NCI-H1105 treated with DMSO at 0.1 percent for 48 hours (cell line): ENCODE measurements at places on chromosomes 2 and 18.

DNA sequence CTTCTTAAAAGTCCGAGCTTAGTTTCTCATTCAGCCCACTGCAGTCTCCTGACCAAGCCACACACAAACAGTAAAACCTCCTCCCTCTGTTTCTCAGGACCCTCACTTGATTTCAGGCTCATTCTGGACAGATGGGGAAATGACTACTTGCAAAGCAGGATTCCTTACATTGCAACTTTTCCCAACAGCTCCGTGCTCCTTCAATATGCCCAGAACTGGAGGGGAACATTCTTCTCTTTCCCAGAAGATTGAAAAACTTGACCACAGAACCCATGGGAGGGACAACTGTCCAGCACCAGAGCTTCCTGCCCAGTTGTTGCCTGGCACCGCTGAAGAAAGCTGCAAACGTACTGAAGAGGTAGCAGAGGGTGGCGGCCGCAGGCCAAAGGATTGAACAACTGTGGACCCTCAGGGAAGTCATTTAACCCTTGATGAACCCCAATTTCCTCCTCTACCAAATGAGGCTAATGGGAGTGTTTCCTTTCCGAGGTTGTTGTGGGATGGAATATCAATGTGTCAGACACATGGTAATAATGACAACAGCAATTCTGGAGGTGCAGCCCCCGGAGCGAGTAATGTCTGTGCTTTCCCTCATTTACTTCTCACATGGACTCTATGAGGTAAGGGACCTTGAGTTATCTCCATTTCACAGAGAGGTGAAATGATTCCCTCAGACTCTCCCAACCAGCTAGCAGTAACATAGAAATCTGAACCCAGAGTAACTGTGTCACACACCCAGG, 25.0 kb downstream of the BCL11A start:
- no peak for DNase-seq

- DNase-seq = no peak
Measured at GRCh38 chr2:233079473-233079877, 19.3 kb downstream of the INPP5D start.

DNA sequence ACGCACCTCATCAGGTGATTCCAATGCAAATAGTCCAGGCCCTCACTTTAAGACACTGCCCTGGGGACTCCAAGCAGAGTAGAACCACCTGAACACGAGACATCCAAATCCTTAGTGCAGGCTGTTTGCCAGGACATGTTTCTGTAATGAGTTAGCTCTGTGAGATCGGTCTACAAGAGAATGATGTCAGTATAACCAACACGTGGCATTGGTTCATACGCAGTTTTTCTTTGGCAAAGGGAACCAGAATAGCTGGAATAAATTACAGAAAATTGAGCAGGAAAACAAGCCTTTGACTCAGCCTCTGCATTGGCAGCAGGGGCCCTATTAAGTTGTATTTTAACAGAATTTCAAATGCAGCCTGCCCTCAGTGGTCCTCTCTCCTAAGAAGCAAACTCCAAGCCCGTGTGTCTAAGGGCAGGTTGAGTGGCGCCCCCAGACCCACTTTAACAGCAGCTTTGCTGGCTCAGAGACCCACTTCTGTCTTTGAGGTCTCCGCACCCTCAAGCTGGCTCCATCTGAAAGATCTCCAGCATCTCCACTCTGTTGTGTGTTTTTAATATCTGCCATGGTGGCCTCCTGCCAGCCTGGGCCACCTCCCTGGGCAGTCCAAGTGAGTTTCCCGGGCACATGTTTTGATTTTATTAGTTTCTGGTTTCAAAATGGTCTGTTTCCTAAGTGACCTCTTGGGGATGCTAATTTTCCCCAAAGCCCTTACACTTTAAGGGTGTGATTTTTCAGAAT, 61.3 kb downstream of the ALPK2 start:
- DNase-seq = no peak

GRCh38 chr18:9894454-9895068, 8.8 kb downstream of the TXNDC2 start:
- no peak for DNase-seq

GRCh38 chr18:8769509-8770095, 64.2 kb downstream of the MTCL1 start:
- DNase-seq = no peak

DNA sequence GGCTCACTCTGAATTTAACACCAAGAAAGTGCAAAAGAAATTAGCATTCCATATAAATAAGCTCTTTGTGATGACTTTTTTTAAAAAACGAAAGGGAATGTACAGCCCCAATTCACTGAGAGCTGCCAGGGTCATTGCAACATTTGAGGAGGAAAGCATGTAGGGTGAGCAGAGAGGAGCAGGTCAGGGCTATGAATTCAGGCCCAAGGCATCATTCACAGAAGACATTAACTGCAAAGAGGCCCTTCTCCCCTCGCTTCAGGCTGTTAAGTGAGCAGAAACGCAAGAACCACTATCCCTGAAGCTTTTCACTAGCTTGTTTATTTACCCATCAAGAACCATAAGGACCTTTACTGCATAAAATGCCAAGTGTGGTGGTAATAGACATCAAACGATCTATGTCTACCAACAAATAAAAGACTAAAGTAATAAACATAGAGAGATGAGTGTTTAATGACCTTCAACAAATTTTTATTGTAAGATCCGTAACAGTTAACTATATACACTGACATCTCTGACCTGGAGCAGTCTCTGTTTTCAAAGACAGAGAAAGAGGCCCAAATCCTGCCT, 333.1 kb upstream of the HNRNPA3 start:
- peak; percentile 51 for DNase-seq

- no peak for DNase-seq
Measured at GRCh38 chr18:35282353-35282752, 7.7 kb downstream of the ZSCAN30 start.

- peak; percentile 30 for DNase-seq
Measured at GRCh38 chr2:98935777-98936352, at the start of gene CRACDL. CRACDL (minus strand) TSS chr2:98936225; CDS start chr2:98846800, 89,425 bp downstream.

DNA sequence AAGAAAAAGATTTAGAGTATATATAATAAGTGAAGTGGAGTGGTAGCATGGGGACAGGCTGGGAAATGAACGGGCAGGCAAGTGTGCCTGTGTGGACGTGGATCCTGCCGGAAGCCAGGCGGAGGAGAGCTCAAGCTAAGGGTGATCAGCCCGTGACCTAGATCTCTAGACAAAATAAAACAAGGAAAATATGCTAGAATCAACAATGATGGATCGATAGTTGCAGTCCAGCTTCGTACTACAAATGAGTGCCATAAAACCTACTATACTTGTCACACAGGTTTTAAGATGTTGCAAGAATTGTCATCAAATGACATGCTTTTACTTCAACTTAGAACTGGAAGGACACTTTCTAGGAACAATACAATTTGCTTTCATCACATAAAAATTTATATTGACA, 8.5 kb downstream of the EIF2AK2 start:
- no peak for DNase-seq

DNA sequence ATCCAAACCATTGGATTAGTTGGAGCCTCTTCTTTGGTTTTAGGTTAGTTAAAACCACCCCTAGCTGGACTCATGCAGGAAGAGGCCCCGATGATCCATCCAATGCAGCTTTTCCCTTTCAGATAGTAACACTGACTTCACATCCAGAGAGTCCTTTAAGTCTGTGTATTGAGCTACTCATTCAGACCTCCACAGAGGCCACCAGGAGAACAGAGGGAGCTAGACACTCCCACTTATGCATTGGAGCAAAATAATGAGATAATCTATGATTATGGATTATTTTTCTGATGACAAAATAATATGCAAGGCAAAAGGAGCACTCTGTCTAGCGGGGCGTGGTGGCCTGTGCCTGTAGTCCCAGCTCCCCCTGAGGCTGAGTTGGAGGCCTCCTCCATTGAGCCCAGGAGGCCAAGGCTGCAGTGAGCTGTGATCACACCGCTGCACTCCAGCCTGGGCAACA, 1.6 kb upstream of the ROCK2 start:
- DNase-seq = no peak

DNA sequence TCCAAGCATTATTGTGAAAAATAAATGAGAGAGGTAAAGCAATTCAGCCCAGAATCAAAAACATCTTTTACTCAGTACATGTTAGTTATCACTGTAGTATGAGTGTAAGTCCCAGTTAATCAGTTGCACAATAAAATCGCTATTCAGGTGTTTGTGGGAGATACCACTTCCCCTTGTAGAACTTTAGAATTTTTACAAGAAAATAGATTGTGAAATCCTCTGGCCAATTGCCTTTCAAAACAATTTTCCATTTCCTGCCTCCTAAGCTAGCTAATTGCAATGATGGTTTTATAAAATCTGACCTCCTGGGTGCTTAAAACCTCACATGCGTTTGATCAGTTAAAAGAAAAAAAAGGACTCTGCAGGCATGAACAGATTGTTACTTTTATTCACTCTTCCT, 332.5 kb downstream of the PID1 start:
- DNase-seq = no peak

- DNase-seq = no peak
Measured at GRCh38 chr18:78643004-78643403, 336.6 kb upstream of the SALL3 start.

- no peak for DNase-seq
Measured at GRCh38 chr2:145350011-145350410, 830.1 kb upstream of the ZEB2 start.

- no peak for DNase-seq
Measured at GRCh38 chr2:127362971-127363370, 24.8 kb downstream of the MAP3K2 start.

DNA sequence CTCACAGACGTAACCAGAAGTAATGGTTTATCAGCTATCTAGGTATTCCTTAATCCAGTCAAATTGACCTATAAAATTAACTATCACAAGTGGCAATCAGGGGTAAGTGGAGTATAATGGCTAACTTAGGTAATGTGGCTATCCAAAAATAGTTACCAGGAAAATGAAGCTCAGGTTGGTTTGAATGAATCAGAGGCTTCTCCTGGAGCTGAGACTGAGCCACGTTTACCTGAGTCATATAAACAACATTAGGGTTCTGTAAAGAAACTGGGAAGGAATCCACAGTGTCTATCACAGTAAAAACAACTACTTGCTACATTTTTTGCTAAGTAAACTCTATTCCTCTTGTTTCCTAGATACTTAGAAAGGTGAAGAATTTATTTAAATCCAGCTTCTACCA, 236.0 kb upstream of the SPHKAP start:
- no peak for DNase-seq

DNA sequence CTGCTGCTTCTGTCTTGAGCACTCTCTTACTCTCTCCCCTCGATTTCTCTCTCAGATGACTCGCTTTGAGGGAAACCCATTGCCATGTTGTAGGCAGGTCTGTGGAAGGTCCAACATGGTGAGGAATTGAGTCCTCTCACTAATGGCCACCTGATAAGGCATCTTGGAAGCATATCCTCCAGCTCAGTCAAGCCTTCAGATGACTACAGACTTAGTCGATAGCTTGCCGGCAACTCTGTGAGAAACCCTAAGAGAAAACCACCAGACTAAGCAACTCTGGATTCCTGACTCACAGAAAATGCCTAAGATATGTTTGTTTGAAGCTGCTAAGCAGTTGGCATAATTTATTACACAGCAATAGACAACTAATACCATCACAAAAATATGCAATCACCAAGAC, 51.2 kb downstream of the WDR75 start:
- DNase-seq = no peak

DNA sequence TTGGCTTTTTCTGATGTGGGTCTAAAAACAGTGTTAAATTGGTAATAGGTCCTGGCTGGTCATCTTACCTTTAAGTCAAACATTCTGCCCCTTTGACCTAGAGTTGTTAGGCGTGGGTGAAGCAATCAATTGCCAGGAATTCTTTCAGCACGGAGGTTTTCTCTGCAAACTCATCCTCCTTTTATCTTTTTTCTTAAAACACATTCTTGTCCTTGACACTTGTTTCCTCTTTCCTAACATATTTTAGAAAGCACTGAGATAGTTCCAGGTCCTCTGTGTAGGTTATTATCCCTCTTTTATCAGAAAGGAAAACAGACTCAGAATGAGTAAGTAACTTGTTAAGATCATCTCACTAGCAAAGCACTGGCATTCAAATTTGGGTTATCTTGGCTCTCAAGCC, 18.6 kb upstream of the AP1S3 start:
- DNase-seq = no peak

DNA sequence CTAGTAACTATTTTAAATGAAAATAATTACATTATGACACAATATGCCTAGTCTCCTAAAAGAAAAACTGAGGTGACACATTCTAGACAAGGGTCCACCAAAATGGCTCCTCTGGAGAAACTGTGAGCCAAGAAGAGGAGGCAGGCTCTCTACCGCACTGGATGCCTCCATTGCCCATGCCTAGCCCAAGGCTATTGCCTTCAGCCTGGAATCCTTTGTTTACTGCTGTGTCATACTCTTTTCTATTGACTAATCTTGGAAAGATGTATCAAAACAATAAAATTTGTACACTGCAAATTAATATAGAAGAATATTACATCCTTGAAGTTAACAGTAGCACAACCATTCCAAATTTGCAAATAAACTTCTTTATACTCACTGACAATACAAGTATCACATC, 167.1 kb downstream of the RAB3GAP1 start:
- no peak for DNase-seq

DNA sequence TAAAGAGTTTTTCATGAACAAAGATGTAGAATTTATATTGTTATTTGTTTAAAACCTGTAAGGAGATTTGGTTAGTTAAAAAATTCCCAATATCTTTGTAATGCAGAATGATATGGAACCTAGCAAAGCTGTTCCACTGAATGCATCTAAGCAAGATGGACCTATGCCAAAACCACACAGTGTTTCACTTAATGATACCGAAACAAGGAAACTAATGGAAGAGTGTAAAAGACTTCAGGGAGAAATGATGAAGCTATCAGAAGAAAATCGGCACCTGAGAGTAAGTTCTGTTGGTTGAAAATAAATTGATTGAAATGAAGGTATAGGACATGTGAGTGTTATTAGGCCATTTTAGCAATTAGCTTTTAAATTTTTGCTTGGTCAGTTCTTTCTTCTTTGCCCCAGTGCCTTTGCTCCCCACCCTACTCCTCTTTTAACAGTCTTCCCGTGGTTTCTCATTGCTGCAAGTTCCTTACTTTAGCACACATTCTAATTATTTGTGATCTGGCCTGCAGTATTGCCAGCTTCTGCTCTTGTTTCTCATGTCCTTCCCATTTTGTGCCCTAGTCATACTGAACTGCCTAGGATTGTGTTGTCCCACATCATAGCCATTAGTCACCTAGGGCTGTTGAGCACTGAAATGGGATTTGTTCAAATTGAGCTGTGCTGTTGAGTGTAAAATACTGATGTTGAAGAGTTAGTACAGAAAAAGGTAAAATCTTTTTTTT, 36.6 kb downstream of the VAPA start:
- DNase-seq = no peak

DNA sequence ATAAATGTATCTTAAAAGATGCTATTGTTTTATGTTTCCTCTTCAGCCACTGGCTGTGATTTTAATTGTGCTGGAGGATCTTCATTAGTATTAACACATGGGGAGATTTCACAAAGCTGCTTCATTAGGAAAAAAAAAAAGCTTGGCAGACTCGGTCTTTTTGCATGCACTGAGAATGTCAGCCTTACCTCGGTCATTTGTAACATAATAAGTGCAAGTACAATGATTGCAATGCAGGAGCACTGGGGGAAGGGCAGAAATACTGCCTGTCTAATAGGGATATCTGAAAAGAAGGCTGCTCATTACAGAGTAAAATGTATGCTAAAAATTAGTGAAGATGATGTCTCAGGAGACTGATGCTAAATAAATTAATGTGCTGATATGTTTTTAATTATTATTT, 1.3 kb upstream of the BAZ2B start:
- peak; percentile 86 for DNase-seq

GRCh38 chr2:15937105-15937881, 3.1 kb upstream of the MYCN start:
- no peak for DNase-seq
